ENCODE measurements at places on chromosomes 3 and 15. TPM values are rescaled to one million over a fixed set of nuclear protein-coding genes. Genes with fewer than 3 reads are reported as not detected.

- H3K27ac ChIP-seq: no peak overlapping the region
- no peaks in the 10 kb centered on the region for H3K27me3 ChIP-seq
- no peaks in the 10 kb centered on the region for H3K4me1 ChIP-seq
- H3K4me3 ChIP-seq: no peak overlapping the region
Measured at GRCh38 chr3:124671106-124671505, 59.1 kb upstream of the UMPS start.

GRCh38 chr3:76122007-76122406, 336.7 kb upstream of the ZNF717 start:
- no peaks in the 10 kb centered on the region for H3K27me3 ChIP-seq
- H3K36me3 ChIP-seq: peaks cover 3% of the 10 kb centered on the region
- no peak overlapping the region for H3K27ac ChIP-seq
- no peak for DNase-seq

DNA sequence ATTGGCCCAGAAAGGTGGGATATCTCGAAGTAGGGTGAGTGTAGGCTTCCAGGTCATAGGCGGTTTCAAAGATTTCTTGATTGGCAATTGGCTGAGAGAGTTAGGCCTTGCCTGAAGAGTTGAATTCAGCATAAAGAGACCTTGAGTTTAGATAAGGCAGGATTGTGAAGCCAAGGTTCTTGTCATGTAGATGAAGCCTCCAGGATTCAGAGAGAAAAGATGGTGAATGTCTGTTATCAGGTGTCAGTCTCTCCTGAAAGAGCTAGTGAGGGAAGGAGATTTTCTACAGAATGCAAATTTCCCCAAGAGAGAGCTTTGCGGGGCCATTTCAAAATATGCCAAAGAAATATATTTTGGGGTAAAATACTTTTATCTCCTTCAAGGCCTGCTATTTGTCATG, 217.0 kb upstream of the TLE3 start:
- no peak for DNase-seq
- H3K27ac ChIP-seq: no peak overlapping the region
- H3K36me3 ChIP-seq: no peaks in the 10 kb centered on the region
- no peak overlapping the region for H3K4me3 ChIP-seq

- peaks cover 26% of the 10 kb centered on the region for H3K4me1 ChIP-seq
- H3K36me3 ChIP-seq: no peaks in the 10 kb centered on the region
- H3K27ac ChIP-seq: peak overlapping the region; percentile 16
- DNase-seq: no peak
Measured at GRCh38 chr15:44028349-44028748, 166.7 kb downstream of the FRMD5 start.

DNA sequence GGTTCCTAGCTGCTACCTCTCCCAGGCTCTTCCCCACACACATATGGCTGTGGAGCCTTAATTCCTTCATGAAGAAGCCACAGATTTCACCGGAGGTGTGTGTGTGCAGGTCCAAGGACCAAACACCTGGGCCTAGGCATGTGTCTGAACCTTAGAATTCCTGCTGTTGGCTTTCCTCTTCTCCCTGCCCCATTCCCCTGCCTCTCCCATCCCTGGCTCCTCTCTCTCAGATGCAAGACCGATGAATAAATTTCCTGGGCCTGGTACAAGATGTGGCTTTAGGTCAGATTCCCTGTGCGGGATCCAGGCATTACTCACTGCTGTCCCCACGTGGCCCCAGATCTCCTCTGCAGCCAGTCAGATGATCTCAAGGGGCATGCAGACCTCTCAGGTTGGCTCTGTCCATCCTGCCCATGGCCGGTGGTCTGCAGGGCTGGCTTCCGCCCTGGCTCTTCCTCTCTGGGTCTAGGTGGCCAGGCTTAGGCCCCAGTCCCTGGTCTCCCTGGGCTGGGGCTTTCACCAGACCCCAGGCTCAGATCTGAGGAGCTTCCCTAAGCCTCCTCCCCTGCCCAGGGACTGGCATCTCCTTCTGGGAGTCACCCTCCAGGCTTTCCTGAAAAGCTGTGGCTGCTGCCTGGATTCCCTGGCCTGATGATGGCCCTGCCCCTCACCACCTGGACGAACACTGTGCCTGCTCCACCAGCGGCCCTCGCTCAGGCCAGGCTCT, 20.5 kb downstream of the CCR9 start:
- no peak overlapping the region for H3K4me3 ChIP-seq
- H3K27me3 ChIP-seq: no peaks in the 10 kb centered on the region
- no peaks in the 10 kb centered on the region for H3K36me3 ChIP-seq
- H3K27ac ChIP-seq: no peak overlapping the region
- DNase-seq: peak; percentile 57

DNA sequence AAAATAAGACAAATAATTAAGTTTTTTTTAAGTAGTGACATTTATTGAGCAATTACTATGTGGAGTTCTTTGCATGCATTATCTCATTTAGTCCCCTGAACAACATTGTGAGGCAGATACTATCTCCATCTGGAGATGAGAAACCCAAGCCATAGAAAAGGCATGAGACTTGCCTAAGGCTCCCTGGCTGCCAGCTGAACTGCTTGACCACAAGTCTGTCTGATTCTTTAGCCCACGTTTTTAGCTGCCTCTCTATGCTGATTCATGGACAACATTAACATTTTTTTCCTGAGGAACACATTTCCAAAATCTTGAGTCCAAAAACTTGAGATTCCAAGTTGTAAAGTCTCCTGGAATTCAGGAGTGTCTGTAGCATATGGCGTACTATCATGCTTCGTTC, 263.6 kb upstream of the GOLGA6L4 start:
- no peaks in the 10 kb centered on the region for H3K4me1 ChIP-seq
- no peak overlapping the region for H3K4me3 ChIP-seq
- no peak for DNase-seq
- H3K27me3 ChIP-seq: no peaks in the 10 kb centered on the region

GRCh38 chr3:128480278-128480677, 12.7 kb downstream of the GATA2 start:
- no peak for DNase-seq
- peaks cover 100% of the 10 kb centered on the region for H3K27me3 ChIP-seq
- no peak overlapping the region for H3K27ac ChIP-seq
- no peaks in the 10 kb centered on the region for H3K36me3 ChIP-seq

- H3K27ac ChIP-seq: no peak overlapping the region
- no peaks in the 10 kb centered on the region for H3K27me3 ChIP-seq
- no peak for DNase-seq
- H3K4me1 ChIP-seq: peaks cover 28% of the 10 kb centered on the region
- H3K36me3 ChIP-seq: no peaks in the 10 kb centered on the region
Measured at GRCh38 chr15:69536726-69537512, 84.3 kb downstream of the RPLP1 start.

DNA sequence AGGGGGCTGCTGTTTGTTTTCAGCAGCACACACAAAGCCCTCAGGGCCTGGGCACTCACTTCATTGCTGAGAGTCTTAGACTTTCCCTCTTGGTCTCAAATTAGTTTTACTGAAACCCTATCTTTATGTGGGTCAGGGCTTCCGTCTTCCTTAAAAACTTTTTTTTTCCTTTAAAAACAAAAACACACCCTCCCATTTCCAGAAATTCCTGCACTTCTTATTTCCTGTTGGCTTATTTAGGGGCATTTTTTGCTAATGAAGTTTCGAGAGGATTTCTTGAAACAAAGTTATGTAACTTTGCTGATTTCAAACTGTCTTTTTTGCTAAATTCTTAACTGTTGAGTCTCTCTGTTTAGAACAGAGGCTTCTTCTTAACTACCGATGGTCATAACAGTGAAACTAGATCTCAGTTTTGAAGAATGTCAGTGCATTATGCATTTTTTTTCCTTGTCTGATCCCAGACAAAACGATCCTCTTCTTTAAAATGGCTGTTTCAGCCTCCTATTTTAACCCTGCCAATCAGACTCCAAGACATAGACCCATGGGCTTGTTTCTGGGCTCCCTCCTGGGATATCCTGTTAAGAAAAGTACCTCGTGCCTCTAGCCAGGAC, 23.3 kb downstream of the ANAPC13 start:
- no peak overlapping the region for H3K4me3 ChIP-seq
- DNase-seq: no peak
- no peaks in the 10 kb centered on the region for H3K27me3 ChIP-seq
- H3K36me3 ChIP-seq: no peaks in the 10 kb centered on the region

DNA sequence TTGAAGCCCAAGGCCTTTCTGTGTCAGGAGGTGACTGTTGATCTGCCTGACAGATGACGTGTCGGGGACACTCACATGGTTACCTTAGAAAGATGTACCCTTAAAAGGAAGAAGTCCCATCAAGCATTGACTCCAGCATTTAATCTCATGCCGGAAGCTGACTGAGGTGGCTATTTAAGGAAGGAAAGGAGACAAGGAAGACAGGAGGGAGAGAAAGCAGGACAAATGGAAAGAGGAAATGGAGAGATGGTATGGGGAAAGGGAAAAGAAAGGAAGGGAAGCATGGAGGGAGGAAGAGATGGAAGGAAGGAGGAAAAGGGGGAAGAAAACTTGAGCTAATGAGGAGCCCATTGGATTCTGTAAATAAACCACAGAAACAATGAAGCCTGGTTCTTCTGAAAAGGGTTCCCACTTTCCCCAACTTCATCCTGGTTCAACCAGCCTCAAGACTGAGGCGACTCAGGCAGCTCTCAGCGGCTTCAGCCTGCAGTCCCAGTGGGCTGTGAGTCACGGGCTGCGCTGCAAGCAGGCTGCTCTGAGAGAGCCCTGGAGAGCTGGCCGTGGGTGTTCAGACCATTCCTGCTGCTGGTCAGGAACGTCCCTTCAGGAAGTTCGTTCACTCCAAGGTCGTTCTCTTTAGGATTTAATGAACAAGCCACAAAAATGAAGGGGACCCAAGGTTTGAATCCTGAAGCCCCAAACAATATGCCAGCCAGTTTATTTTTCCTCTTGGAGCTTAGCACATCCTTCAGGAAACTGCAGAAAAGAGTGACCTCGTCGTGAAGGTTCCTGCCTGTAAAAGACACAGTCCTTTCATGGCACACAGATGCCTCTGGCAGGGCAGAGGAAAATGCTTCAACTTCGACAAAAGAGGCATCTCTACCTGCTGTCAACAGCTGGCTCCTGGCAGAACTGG, 69.6 kb upstream of the THBS1 start:
- no peaks in the 10 kb centered on the region for H3K27me3 ChIP-seq
- no peaks in the 10 kb centered on the region for H3K4me1 ChIP-seq
- H3K4me3 ChIP-seq: no peak overlapping the region
- DNase-seq: no peak
- H3K36me3 ChIP-seq: peaks cover 8% of the 10 kb centered on the region
- H3K27ac ChIP-seq: no peak overlapping the region

Gene IL17RB
- total RNA-seq: 5.6 TPM

Gene GOLGA8H
- 1.7 TPM for total RNA-seq

Gene GOLGA8G
- not detected for total RNA-seq

Gene DLL4
- 0.94 TPM for total RNA-seq

Gene LCTL
- total RNA-seq: 3.2 TPM

Gene PRKAR2A
- 45.1 TPM for total RNA-seq
